DMS79 (cell line): ENCODE measurements at places on chromosomes 3 and 15.

DNA sequence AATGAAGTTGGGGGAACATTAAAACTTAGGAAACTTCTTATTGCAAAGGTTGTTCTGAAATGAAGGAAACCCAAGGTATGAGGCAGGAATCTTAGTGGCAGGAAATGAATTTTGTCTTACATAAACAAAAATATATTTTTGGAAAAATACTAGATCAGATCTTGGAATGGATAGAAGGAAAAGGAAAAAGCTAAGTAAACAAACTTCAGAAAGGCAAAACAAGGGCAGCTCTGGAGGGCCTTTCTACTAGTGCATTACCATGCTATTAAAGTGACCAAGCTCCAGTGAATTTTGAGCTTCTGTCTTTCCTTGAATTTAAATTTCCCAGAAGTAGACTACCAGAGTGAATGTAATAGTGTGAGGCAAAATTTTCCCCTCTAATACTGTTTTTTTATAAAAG is 13.6 kb downstream of the ARL6 start:
- no peak for DNase-seq

GRCh38 chr3:36907911-36908646 is 36.8 kb downstream of the TRANK1 start:
- peak; percentile 32 for DNase-seq

GRCh38 chr3:47010111-47010712 is 30.7 kb downstream of the NBEAL2 start:
- DNase-seq, result no peak

DNA sequence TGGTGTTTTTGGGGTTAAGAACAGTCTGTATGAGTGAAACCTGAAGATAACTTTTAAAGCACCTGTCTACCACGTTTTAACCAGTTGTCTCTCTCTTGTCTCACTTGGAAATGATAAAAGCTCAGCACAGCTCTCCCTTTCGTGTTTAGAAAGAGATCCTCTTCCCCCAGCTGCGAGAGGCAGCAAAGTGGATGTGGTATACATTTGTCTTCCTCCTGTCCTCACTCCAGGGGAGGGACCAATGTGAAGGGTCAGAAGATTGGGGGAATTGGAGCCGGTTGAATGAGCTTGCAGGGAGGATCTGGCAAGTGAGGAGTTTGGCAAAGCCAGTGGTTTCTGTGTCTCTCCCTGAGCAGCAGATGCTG is 14.6 kb downstream of the SMAD6 start:
- DNase-seq, result no peak

GRCh38 chr3:58719684-58720083 is 53.1 kb upstream of the FAM3D start:
- no peak for DNase-seq

DNA sequence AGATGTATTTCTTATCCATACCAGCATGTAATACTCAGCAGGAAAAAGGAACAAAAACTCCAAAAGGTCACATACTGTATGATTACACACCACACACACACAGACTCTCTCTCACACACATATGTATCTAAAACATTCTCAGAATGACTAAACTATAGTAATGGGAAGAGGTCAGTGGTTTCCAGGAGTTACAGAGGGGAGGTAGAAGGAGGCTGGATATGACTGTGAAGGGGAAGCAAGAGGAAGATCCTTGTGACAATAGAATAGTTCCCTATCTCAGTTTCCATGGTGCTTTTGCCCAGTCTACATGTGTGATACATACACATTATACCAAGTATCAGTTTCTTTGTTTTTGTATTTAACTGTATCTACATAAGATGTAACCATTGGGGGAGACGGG is 190.1 kb downstream of the IL5RA start:
- no peak for DNase-seq

- no peak for DNase-seq
These were observed 85.6 kb upstream of the MEF2A start for GRCh38 chr15:99480016-99480810.

DNA sequence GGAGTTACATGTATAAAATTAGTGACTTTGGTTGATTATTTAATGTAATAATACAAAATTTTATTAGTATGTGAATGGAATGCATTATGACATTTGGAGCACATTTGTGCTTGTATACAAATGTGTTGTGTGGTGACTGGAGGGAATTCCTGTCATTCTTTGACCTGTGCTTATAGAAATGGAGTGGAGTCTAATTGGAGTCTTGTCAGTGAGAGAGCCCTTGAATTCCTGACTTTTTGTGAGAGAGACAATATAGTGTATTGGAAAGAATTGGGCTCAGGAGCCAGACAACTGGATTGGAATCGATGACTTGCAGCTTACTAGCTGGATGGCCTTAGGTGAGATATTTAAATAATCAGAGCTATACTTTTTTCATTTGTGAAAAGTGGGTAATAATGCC is 9.4 kb downstream of the TCF12 start:
- DNase-seq, result no peak

DNA sequence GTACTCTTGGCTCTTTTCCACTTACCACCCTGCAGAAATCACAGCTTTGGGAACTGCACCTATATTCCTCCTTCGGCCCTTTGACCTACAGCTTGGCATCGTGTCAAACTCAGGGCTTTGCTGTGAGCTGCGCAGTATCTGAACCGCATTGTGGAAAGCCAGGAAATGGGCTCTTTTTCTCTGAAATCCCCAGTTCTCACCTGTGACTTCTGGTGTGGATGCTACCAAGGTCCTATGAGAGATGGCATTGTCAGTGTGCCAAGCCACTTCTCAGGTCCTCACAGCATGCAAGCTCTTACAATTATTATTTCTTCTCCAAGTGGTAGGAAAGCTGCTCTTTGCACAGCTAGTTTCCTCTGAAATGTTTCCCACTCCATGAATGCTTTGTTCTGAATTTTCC is 450.6 kb upstream of the TBL1XR1 start:
- DNase-seq, result peak; percentile 73

DNA sequence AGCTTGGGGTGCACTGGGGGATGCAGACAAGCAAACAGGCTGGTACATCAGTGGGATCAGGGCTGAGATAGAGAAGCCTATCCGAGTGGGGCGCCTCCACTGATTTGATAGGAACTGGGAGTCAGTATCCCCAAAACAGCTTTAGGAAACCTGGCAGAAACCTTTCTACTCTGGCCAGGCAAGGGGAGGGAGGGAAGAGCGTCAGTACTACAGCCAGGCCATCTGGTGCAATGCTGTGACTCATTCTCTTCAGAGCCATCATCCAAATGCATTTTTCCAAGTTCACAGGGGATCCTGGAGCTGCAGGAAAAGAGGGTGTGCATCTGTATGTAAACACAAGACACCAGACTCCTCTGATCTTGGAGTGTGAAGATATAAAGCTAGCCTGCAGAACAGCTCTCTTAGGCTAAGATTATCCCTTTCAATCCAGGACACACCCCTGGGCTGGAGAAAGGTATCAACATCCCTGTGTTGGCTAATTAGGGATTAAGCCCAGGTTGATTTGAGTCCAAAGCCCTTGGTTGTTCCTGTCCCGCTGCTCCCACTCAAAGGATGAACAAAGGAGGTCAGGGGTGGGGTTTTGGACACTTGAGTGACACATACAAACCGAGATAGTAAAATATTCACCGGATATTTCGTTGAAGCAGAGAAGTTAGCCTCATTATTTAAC is 9.3 kb downstream of the GALNT15 start:
- DNase-seq, result no peak

DNA sequence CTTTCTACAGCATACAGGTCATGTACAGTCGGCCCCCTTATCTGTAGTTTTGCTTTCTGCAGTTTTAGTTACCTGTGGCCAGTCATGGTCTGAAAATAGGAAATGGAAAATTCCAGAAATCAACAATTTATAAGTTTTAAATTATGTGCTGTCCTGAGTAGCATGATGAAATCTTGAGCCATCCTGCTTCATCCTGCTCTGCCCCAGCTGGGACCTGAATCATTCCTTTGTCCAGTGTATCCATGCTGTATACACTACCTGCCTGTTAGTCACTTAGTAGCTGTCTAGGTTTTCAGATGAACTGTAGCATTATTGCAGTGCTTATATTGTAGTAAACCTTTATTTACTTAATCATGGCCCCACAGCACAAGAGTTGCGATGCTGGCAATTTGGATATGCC is 44.8 kb downstream of the AP4E1 start:
- no peak for DNase-seq

DNA sequence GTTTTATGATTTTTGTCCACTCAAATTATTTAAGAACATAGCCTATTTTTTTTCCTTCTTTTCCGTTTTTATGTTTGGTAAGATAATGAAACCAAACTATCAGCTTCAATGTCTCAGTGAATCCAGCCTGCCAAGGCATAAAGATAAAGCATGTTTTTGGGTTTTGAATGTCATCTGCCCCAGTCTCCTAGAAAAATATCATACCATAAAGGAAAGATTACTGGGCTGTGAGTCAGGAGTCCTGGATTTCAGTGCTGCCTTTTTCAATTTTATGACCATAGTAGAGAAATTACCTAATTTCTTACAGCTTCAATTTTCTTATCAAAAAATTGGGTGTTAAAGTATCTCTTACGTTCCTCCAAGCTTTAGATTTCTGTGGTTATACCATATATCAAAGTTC is 87.5 kb downstream of the GAP43 start:
- no peak for DNase-seq

DNA sequence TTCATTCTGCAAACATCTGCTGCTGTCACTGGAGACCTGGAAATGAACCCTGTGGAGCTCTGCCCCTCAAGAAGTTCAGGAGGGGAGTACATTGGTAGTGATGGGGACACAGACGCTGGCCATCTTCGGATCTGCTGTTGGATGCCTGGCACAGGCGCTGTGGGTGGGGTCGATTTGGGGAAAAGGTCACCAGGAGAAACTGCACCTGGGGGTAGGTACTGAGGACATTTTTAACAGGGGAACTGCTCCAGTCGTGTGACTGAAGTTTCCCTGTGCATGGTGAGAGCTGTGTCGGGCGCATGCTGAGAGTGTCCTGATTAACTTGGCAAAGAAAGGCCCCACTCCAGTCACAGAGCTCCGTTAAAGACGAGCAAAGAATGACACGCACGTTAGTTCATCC is 3.4 kb downstream of the UROC1 start:
- DNase-seq, result no peak

DNA sequence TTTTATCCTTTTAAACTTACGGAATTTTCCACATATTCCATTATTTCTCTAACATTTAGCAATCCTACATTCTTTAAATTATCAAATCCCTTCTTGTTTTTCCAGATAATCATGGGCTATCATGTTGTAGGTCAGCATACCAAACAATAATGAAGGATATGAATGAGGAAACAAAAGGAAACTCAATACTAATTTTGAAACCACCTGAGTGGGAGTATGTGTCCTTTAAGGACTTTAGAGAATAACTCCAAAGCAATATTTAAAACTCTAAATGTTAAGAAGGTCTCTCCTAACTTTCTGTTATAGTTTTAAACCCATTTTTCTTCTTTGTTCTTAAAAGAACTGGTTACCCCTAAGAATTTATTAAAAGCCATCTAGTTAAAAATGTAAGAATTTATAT is 43.0 kb downstream of the TP53BP1 start:
- no peak for DNase-seq

DNA sequence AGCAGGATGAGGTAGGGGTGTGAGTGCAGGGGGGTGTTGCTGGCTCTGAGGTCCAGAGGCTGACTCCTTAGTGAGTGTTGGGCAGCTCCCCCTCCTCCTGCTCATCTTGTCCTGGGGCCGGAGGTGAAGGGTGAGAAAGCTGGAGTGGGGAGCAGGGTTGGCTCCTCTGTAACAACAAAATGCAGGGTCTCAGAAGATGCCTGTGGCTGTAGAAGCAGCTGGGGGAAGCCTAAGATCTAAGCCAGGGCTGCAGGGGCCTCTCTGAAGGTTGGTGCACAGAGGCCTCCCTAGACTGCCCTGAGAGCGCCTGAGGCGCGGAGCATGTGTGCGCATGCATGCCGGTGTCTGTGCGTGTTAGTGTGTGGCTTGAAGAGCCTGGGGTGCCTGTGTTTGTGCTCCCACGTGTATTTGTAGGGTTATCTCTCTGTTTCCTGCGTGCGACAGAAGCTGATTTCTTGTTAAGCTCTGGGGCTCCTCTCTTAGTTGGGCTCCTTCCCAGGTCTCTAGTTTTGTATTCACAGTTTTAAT is 5.3 kb upstream of the HDAC11 start:
- no peak for DNase-seq

DNA sequence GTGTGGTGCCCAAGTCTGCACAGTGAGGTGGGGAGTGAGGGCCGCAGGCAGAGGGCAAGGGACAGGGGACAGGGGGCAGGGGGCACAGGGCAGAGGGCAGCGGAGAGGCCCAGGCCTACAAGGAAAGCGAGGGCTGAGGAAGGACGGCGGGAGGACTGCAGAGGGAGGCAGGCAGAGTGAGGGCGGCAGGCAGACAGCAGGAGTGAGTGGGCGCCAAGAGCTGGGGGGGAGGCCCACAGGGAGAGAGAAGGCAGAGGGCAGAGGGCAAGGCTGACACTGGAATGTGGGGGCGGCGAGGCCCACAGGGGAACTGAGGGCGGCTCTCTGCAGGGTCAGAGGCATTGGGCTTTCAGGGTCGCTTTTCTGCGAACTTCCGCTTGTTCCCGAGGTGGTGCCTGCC is 267.8 kb upstream of the NDN start:
- no peak for DNase-seq

GRCh38 chr3:5160940-5161858 is 26.3 kb upstream of the EDEM1 start:
- peak; percentile 77 for DNase-seq
